Naive B cell (primary cell): ENCODE measurements at places on chromosomes 1 and 21.
A peak's percentile ranks its signal among the peaks of the same experiment; 100 is the strongest.

- DNase-seq: no peak
These were observed 411.9 kb upstream of the ZP4 start for GRCh38 chr1:238302646-238303045.

DNA sequence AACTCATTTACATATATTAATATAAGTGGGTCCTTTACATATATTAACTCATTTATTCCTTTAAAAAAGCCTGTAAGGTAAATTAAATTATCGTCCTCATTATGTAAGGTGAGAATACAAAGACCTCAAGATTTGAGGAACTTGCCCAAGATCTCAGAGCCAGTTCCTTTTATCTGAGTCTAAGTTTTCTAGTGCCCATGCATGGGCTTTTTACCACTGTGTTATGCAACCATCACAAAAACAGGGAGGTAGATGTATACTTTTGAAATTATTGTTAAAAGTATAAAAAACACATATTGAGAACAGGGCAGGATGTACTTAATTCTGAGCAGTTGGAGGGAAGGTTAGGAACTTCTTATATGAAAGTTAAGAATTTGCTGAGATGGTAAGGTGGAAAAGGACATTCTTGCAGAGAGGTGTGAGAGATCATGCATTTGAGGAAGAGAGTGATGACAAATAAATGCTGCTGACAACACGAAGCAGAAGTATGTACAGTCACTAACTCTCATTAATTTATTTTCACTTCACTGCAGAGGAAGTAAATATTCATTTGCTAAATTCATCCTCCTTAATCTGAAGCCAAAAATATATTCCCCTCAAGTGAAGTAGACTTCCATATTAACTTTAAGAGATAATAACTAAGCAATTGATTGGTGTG lies 28.9 kb upstream of the LYPLAL1 start:
- no peak for DNase-seq

- no peak for DNase-seq
These were observed 23.1 kb downstream of the CD53 start for GRCh38 chr1:110896090-110896489.

DNA sequence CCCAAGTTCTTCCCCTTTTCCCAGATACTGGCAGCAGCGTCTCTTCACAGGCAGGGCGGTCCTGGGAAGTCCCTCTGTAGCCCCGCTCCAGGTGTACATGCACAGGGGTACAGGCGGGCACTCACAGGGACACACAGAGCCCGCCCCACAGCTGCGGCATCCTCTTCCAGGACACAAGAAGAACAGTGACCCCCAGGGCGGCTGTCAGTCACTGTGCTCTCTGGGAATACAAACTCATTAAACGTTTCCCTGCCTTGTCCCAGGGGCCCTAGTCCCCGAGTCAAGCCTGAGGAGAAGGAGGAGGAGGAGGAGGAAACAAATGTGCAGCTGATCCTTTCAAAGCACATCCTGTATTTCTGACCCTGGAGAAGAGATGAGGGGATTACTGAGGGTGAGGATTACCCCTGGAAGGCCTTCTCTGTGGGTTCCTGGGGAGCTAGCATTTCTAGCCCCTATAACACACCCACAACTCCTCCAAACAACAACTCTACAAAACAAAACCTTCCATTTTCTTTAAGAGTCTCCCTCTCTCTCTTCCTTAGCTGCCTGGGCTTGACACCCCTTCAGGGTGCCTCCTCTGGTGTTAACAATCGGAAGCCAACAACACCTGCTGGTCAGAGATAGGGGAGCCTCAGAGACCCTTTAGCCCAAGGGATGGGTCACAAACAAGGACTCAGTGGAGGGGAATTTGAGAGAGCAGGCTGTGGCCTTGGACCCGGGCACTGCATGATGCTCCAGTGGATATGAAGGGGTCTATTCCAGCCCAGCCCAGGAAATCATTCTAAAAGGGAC lies 28.4 kb upstream of the DMBX1 start:
- DNase-seq: no peak

- peak; percentile 38 for DNase-seq
These were observed at the start of gene C1orf216 for GRCh38 chr1:35718492-35719336. Gene C1orf216 (minus strand): TSS chr1:35718884. CDS start chr1:35716321, 2,563 bp downstream.
